ENCODE measurements at places on chromosomes 7 and 10.

- DNase-seq, result no peak
Observed at GRCh38 chr7:97819161-97819560, 53.0 kb downstream of the ASNS start.

- no peak for DNase-seq
Observed at GRCh38 chr7:133702078-133702477, 425.1 kb upstream of the LRGUK start.

DNA sequence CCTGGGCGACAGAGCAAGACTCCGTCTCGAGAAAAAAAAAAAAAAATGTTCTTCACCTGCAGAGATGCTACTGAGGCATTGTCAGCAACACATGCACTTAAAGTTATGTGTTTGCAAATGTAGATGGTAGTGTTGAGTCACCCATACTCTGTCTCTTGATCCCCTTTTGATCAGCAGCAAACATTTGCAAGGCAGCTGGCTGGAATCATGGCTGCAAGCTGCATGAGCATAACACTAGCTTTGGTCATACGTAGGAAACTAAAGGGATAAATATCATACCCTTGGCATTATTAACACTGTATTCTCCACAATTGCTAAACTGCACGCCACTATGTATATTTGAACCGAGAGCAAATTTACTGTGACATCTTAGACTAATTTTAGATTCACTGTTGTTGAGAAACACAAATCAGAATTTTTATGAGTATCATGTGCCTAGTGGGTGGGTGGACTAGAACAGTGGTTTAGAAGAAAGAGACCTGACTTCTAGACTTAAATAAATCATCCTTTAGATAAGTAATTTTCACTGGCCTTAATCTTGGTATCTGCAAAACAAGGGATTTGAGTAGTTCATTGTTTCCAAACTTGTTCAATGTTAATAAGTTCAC is 229.3 kb upstream of the MEOX2 start:
- DNase-seq, result no peak

- no peak for DNase-seq
Observed at GRCh38 chr7:92095380-92095779, 38.9 kb downstream of the CYP51A1 start.

Data from anterior cingulate cortex (tissue), 58 donors.